ENCODE measurements at places on chromosomes 6 and 20.

DNA sequence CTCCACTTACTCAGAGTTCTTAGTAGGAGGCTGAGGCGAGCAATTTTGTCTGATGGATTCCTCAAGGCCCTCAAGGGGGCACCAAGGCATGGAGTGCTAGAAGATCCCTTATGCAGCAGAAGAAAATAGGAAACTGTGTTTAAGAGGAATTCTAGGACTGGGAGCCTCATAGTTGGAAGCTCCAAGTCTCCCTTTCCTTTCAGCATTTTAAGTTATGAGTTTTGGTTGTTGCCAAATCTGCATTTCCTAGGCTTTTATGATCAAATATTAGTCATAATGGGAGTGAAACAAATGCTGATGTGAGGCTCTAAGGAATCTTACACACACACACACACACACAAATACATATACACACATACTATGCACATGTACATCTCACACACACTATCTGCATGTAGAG lies 714.0 kb downstream of the UTRN start:
- H3K4me3 ChIP-seq: no peak overlapping the region
- H3K27me3 ChIP-seq: no peaks in the 10 kb centered on the region
- no peak for DNase-seq
- no peaks in the 10 kb centered on the region for H3K36me3 ChIP-seq
- no peak overlapping the region for H3K27ac ChIP-seq
- no peaks in the 10 kb centered on the region for H3K4me1 ChIP-seq

GRCh38 chr6:82095091-82095490 lies 152.5 kb downstream of the IBTK start:
- DNase-seq: no peak
- no peak overlapping the region for H3K4me3 ChIP-seq
- no peaks in the 10 kb centered on the region for H3K36me3 ChIP-seq

DNA sequence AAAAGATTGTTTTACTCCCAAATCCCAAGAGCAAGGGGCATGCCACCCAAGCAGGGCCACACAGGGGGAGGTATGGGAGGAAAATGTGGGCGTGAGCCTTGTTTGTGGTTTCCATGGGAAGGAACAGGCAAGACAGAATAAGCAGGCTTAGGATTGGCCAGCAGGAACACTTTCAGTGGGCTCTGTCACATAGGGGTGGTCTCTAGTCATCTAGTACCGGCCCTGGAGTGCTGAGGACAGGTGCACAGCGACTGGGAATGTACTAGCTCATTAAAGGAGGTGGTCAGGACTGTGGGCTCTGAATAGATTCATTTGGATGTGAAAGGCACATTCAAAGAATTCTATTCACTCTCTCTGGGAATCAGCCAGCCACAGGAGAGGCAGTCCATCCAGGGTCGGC lies 175.6 kb downstream of the TBC1D7 start:
- H3K4me1 ChIP-seq: no peaks in the 10 kb centered on the region
- no peak for DNase-seq
- H3K36me3 ChIP-seq: no peaks in the 10 kb centered on the region
- no peaks in the 10 kb centered on the region for H3K27me3 ChIP-seq
- H3K4me3 ChIP-seq: no peak overlapping the region

GRCh38 chr20:40317156-40317790 lies 371.8 kb downstream of the MAFB start:
- no peak for DNase-seq
- no peaks in the 10 kb centered on the region for H3K36me3 ChIP-seq
- no peaks in the 10 kb centered on the region for H3K4me1 ChIP-seq
- H3K27ac ChIP-seq: no peak overlapping the region

DNA sequence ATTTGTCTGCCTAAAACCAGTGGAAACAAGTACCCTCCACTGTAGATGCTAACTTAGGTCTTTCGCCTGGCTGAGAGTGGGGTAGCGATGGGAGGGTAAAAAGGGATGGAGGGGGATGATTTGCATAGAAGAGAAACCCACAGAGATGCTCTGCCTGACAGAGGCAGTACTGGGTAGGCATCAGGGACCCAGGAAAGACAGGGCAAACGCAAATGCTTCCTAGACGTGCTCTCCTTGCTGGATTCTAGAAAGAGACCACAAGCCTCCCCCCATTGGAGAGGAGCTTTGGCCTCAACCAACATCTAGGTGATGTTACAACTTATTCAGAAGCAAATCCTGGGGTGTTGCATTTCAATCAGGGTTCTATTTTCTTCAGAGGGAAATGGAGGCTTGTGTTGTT lies 3.2 kb downstream of the OLIG3 start:
- DNase-seq: no peak
- H3K4me3 ChIP-seq: no peak overlapping the region
- no peaks in the 10 kb centered on the region for H3K27me3 ChIP-seq
- no peak overlapping the region for H3K27ac ChIP-seq

DNA sequence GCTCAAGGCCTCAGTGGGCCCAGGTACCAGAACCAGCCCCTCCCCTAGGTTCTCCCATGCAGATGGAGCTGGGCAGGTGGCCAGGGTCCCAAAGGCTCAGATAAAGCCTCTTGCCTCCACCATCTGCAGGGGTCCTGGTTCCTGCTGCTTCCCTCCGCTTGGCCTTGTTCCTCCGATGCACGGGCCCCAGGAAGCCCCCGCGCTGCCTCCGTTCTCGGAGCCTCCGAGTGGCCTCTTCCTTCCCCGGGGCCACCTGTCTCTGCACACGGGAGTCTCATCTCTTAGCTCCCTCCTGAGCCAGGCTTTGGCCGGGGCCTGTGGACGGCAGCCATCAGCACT lies 1.9 kb upstream of the PTK6 start:
- no peak overlapping the region for H3K27ac ChIP-seq
- no peaks in the 10 kb centered on the region for H3K27me3 ChIP-seq

DNA sequence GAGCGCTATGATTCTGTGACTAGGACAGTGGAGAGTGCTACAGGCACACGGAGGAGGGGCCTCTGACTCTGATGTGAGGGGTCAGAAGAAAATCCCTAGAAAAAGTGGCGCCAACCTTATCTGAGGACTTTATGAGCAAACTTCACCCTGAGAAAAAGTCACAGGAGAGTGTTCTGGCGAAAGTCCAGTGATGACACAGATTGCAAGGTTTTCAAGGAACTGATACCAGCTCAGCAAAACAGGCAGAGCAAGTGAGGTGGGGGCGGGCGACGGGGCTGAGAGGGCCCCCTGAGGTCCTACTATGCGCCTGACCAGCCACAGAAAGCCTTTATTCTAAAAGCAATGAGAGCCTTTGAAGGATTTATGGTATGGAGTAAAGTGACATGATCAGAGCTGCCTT lies 73.3 kb downstream of the SLC22A23 start:
- H3K4me3 ChIP-seq: no peak overlapping the region
- H3K4me1 ChIP-seq: peaks cover 7% of the 10 kb centered on the region
- H3K27ac ChIP-seq: no peak overlapping the region
- H3K36me3 ChIP-seq: no peaks in the 10 kb centered on the region
- no peaks in the 10 kb centered on the region for H3K27me3 ChIP-seq

DNA sequence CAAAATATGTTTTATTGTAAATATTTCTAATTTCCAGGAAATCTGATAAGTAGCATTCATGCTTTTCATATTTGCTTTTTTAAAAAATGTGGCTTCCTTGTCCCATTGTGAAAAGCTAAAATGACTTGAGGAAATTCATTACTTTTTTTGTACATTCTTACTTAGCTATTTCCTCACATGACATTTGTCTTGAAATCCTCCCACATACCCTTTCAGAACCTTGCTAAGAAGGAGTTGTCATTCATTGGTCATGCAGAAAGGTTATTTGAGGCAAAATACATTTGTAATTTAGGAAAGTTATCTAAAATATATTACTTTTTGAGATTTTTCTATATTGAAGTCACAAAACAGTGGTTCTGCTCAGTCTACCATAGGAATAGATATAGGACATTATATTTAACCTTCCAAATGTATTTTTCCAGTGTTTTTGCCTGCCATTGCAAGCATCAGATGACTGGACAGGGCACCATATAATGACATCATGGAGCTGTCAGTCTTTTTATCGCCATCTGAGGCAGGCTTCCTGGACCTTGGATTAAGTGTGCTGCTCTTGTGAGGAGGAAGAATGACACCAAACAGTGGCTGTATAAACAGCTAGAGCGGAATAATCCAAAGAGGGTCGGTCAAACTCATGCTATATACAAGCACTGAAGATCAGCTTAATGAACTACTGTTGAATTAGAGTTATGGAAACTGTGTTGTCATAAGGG lies 109.4 kb upstream of the HCRTR2 start:
- no peak overlapping the region for H3K27ac ChIP-seq
- DNase-seq: no peak
- H3K4me3 ChIP-seq: no peak overlapping the region
- no peaks in the 10 kb centered on the region for H3K27me3 ChIP-seq

DNA sequence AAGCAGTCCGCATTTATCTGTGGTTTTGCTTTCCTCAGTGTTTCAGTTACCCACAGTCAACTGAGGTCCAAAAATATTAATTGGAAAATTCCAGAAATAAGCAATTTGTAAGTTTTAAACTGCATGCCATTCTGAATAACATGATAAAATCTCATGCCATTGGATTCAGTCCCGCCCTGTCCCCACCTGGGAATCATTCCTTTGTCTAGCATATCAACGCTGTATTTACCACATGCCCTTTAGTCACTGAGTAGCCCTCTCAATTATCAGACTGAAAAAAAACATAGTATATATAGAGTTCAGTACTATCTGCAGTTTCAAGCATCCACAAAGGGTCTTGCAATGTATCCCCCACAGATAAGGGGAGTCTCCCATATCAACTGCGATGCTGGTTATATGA lies 17.1 kb downstream of the RANBP9 start:
- H3K27me3 ChIP-seq: no peaks in the 10 kb centered on the region
- no peak for DNase-seq
- H3K36me3 ChIP-seq: no peaks in the 10 kb centered on the region
- H3K4me1 ChIP-seq: peaks cover 15% of the 10 kb centered on the region

DNA sequence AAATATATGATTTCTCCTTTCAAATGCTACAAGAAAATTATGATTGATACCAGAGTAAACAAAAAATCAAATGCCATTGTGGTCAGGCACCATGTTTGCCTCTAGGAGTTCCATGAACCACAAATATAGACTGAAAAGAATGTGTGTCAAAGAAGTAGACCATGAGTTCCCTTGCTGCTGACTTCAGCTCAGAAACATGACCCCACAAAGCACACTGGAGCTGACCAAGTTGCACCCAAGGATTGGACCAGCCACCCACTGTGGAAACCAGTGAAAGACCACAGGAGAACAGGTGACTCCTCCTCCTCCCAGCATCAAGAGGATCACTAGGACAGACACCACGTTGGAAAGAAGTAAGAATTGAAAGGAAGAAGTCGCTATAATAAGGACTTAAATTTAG lies 90.8 kb upstream of the TENT5A start:
- no peak overlapping the region for H3K27ac ChIP-seq
- no peaks in the 10 kb centered on the region for H3K27me3 ChIP-seq
- H3K4me3 ChIP-seq: no peak overlapping the region
- no peaks in the 10 kb centered on the region for H3K36me3 ChIP-seq
- peaks cover 8% of the 10 kb centered on the region for H3K4me1 ChIP-seq

- DNase-seq: no peak
- no peaks in the 10 kb centered on the region for H3K4me1 ChIP-seq
- no peaks in the 10 kb centered on the region for H3K36me3 ChIP-seq
- no peaks in the 10 kb centered on the region for H3K27me3 ChIP-seq
- H3K4me3 ChIP-seq: no peak overlapping the region
- no peak overlapping the region for H3K27ac ChIP-seq
Measured at GRCh38 chr6:8707956-8708772, 272.8 kb upstream of the SLC35B3 start.

- no peak for DNase-seq
- H3K27ac ChIP-seq: no peak overlapping the region
- H3K36me3 ChIP-seq: no peaks in the 10 kb centered on the region
- no peaks in the 10 kb centered on the region for H3K27me3 ChIP-seq
Measured at GRCh38 chr20:33576432-33577125, 85.5 kb upstream of the C20orf144 start.

GRCh38 chr20:7269452-7269851 lies 502.0 kb downstream of the BMP2 start:
- H3K4me1 ChIP-seq: no peaks in the 10 kb centered on the region
- H3K4me3 ChIP-seq: no peak overlapping the region
- no peak overlapping the region for H3K27ac ChIP-seq
- no peaks in the 10 kb centered on the region for H3K27me3 ChIP-seq
- no peak for DNase-seq

DNA sequence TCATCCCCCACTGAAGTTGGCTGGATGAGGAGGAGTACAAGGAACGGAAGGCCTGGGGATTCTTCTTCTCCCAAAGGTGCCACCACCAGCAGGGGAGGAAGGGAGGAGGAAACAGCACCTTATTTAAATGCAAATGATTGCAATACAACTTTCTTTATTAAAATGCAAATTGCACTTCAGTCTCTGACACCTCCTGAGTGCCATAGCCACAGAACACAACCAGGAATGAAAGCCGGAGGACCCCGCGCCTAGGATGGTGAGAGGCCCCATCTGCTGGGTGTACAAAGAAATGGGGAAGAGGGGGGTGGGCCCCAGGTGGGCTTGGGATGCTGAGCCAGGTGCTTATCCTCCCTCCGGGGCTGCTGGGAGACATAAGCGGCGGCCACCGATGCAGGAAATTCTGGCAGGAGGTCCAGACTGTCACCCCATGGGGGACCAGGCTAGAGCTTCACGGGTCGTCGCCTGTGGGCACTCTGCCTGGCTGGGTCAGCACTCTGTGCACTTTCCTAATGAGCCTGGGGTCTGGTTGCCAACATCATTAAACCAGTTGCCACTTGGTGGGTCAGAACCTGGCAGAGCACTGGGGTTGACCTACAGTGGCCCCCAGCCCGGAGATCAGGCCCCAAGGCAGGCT lies 154.2 kb upstream of the MLN start:
- H3K4me1 ChIP-seq: no peaks in the 10 kb centered on the region
- H3K36me3 ChIP-seq: no peaks in the 10 kb centered on the region
- H3K27me3 ChIP-seq: no peaks in the 10 kb centered on the region
- no peak overlapping the region for H3K27ac ChIP-seq
- DNase-seq: no peak

DNA sequence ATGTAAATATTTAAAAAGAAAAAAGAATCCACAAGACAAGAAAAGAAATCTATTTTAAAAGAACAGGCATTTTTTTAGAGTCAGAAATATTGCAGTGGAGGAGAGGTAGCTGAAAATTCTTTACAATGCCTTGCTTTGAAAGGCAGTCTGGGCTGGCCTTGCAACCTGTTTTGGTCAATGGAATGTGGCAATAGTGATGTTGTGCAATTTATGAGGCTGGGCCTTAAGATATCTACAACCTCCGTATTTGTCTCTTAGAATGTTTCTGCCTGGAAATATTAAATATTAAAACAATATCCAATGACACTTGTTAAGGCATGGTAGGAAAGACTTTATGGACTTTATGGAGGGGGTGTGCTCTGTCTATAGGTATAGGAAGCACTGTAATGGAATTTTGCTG lies 14.8 kb upstream of the SCGN start:
- no peaks in the 10 kb centered on the region for H3K4me1 ChIP-seq
- no peak overlapping the region for H3K27ac ChIP-seq
- no peaks in the 10 kb centered on the region for H3K27me3 ChIP-seq
- no peak overlapping the region for H3K4me3 ChIP-seq
- DNase-seq: no peak
- no peaks in the 10 kb centered on the region for H3K36me3 ChIP-seq

All from testis (tissue), 5 donors.